Fibroblast of villous mesenchyme (primary cell): ENCODE measurements at places on chromosomes 12 and 14. TPM values are rescaled to one million over a fixed set of nuclear protein-coding genes. Genes with fewer than 3 reads are reported as not detected.

- DNase-seq, result peak; percentile 28
Measured at GRCh38 chr12:40142001-40142744, 36.3 kb upstream of the SLC2A13 start.

DNA sequence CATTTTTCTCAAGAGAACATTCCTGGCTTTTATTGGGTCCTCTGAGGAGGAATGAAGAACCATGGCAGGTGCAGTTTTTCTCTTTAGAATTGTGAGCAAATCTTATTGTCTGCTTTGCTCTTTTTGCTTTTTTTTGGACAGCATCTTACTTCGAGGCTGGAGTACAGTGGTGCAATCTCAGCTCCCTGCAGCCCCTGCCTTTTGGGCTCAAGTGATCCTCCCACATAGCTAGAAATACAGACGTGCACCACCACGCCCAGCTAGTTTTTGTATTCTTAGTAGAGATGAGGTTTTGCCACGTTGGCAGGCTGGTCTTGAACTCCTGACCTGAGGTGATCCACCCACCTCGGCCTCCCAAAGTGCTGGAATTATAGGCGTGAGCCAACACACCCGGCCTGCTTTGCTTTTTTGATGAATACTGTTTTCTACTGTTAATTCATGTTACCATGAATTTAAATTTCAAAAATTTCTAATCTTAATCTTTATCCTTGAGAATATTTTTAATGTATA, 71.5 kb downstream of the POLR3B start:
- DNase-seq, result no peak

Gene FERMT2
- total RNA-seq, result 266 and 320 TPM in 2 replicates

Gene DIO3
- total RNA-seq, result not detected in 2 replicates
